ENCODE measurements at places on chromosomes 12 and 14.

DNA sequence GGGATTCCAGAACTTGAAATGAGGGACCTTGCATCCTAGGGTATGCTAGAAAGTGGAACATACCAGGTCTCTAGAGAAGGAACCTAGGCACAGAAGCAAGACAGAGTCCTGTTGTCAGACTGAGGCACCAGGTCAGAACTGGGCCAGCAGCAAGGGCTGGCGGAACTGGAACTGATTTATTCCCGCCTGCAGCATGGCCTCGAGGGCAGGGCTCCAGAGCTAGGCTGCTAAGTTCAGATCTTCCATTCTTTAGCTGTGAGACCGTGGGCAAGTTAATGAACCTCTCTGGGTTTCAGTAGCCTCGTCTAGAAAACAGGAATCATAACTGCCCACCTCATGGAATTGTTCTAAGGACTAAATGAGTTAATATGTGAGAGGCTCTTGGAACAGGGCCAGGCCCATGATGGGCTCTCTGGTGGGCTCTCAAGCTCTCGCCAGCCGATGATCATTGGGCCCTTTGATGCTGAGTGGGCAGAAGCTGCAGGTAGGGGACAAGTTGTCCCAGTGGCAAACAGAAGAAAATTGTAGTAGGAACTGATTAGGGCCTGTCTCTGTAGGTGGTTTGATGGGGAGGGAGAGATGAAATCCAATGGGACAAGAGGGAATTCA lies 199.8 kb downstream of the ZFP36L1 start:
- no peak for DNase-seq

- no peak for DNase-seq
These were observed 56.6 kb downstream of the EID3 start for GRCh38 chr12:104360157-104360556.

- DNase-seq, result no peak
These were observed 22.3 kb upstream of the STK38L start for GRCh38 chr12:27221625-27222387.

- no peak for DNase-seq
These were observed 298 bp downstream of the CTDSP2 start for GRCh38 chr12:57846285-57846576.

GRCh38 chr12:108166505-108166904 lies 37.4 kb downstream of the WSCD2 start:
- no peak for DNase-seq

DNA sequence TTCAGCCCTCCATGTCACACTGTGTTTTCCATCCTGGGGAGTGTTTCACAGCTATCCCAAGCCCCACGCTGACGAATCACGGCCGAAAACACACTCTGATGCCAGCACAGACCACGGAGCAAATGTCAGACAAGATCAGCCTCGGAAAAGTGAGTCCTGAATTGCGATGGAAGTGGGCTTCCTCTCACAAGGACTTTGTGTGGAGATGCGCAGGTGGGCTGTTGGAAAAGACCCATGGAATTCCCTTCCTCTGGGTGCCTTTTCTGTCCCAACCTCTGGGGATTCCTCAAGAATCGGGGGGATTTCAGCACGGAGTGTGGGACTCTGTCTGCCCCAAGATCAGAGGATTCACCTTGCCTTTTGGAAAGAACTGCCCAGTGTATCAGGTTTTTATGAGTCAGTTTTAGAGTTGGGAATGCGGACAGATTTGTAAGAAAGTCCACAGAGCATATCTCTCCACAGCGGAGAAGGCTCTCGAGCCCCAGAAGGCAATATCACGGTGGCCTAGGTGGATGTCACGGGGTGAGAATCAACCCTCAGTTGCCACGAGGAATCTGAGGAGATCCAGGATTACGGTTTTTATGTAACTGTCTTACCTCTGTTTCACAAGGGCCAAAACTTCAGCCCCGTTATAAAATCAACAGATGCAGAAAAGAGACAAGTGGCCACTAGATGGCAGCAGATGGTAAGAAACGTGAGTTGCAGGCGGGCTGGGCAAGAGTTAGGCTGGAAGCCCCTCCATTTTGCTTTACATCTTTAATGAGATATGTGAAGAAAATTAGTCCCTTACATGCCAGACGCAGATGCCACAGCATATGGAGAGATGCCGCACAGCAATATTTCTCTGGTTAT lies 201.9 kb downstream of the DAD1 start:
- DNase-seq, result no peak

DNA sequence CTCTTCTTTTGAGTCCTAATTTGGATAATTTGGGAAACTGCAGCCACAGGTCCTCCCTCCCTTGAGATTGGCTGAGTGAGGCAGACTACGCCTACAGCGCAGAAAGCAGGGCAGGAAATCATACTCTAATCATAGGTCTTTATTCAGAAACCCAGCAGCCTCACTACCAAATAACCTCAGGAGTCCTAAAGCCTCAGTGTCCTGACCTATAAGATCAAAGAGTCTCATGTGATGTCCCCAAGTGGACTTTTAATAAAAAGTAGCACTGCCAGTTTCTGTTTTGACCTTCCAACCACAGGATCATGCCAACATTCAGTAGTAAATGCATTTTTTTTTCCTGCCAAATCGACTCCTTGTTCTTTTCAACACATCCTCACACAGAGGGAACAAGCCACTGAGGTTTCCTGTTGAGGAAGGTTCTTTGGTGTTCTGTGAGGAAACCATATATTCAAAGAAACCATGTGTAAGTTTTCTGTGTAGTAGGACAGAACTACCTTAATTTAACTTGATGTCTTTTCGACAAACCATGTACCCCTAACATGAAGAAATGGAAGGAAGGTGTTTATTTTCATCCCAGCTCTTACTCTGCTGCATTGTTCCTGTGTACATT lies 72.2 kb downstream of the VCPKMT start:
- no peak for DNase-seq

- no peak for DNase-seq
These were observed 1.7 kb downstream of the EVL start for GRCh38 chr14:100066962-100067361.

GRCh38 chr12:14111230-14111865 lies 129.9 kb upstream of the GRIN2B start:
- DNase-seq, result no peak

GRCh38 chr12:70007687-70008086 lies 182.7 kb downstream of the MYRFL start:
- no peak for DNase-seq

DNA sequence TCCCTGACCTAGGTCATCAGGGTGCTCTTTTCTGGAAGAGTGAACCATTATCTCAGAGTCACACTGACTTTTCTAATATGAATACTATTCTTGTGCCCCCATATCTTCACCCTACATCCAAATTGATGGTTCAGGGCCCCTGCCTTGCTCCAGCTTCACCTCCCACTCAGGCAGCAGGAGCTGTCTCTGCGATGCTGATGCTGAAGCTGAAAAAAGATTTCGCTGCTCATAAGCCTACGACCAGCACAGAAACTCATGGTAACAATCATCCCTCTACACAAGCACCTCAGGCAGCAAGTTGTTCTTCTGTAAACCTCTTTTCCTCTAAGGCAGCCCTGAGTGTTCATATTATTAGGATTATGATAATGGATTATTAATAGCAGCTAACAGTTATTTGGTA lies 3.2 kb downstream of the ARF3 start:
- no peak for DNase-seq

DNA sequence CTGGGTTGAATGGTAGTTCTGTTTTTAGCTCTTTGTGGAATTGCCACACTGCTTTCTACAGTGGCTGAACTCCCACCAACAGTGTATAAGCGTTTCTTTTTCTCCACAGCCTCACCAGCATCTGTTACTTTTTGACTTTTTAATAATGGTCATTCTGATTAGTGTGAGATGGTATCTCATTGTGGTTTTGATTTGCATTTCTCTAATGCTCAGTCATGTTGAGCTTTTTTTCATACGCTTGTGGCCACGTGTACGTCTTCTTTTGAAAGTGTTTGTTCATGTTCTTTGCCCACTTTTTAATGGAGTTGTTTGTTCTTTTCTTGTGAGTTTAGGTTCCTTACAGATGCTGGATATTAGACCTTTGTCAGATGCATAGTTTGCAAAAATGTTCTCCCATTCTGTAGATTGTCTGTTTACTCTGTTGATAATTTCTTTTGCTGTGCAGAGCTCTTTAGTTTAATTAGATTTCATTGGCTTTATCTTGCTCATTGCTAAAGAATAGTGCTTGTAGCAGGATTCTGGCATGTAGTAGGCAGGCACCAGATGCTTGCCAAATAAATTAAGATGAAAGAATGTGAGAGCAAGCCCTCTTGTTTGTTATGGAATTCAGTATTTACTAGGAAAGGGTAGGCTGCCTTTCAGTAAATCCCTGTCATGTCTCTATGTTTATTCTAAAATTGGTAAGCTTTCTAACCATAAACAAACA lies 86.8 kb downstream of the PDE3A start:
- no peak for DNase-seq

GRCh38 chr14:34075042-34075744 lies 124.3 kb upstream of the EGLN3 start:
- DNase-seq, result no peak

- DNase-seq, result no peak
These were observed 752.2 kb downstream of the FSCB start for GRCh38 chr14:43754838-43755237.

- DNase-seq, result no peak
These were observed 25.4 kb upstream of the ALG10B start for GRCh38 chr12:38291160-38291559.

GRCh38 chr12:124557518-124558223 lies 9.7 kb downstream of the NCOR2 start:
- no peak for DNase-seq

- no peak for DNase-seq
These were observed 60.0 kb downstream of the PPP2R5C start for GRCh38 chr14:101821528-101821927.

DNA sequence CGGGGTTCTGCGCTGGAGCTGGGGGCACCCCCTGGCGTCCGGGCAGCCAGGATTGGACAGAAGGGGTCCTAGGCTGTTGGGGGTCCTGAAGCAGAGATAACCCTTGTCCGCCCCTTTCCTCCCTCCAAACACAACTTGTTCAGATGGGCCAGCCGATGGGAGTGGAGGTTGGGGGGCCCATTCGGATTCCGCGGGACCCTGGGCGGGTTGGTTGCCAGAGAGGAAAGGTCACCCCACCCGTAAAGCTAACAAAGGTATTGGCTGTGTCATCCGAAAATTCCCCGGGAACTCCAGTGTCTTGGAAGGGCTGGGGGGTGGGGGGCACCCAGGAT lies 1.3 kb downstream of the FAM222A start:
- no peak for DNase-seq

DNA sequence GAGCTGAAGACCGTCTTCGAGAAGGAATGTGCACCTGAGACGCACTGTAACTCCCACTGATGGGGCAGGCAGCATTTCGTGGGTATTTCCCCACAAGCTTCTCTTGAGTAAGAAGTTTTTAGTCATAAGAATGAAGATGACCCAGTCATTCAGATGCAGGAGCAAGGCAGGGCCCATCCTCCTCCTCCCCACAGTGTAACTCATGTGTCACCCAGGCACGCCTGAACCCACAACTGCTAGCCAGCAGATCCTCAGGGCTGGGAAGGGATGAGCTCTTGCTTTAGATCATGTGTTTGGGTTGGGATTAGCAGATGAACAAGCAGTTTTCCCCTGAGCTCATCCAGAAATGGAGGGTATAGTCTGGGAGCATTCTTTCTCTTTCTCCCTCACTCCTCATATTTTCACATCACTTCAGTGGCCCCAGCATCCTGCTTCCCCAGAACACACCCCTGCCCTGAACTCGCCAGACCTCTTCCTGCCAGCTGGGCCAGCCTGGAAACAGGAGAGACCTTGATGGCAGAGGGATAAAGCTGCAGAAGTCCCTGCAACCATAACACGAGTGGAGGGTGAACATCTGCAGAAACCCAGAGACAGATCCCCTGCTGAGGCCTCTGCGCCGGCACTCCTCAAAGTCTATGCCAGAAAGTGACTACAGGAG lies 73.3 kb downstream of the B4GALNT3 start:
- DNase-seq, result no peak

GRCh38 chr12:2198005-2198501 lies 145.3 kb downstream of the CACNA1C start:
- DNase-seq, result peak; percentile 77

DNA sequence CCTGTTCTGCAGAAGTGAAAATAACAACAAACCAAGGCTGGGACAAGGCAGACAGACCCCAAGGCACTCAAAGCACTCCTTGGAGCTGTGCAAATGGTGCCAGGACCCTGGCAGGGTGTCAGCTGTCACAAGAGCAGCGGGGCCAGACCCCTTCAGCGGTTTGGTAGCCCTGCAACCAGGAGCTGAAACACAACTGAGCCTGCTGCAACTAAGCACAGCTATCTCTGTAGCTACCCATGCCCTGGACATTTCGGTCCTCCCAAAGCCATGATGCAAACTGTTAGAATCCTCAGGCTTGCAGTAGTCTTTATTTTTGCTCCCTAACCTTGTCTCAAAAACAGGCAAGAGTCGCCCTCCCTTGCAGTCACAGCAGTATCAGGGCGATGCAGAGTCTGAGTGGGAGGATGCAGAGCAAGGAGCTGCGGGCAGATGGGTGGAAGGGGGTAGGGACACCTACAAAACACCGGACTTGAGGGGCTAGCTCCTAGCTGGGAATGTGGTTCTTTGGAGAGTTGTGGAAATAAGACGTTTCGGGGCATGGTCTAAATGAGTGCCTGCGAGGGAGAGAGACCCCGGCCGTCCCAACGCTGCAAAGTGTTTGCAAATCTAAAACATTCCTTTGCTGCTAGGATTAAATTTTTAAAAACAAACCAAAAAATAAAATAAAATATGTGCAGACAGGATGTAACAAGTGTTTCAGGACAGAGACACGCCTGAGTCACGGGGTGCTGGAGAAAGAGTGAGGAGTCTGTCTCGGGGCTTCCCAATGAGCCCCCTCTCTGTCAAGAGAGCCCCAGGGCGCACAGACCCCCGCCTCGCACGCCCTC lies 1.0 kb downstream of the NUAK1 start:
- DNase-seq, result no peak

- DNase-seq, result peak; percentile 46
These were observed 124.7 kb downstream of the ZNF664 start for GRCh38 chr12:124097701-124098100.

- no peak for DNase-seq
These were observed 859 bp downstream of the PALS1 start for GRCh38 chr14:67242168-67242420.

DNA sequence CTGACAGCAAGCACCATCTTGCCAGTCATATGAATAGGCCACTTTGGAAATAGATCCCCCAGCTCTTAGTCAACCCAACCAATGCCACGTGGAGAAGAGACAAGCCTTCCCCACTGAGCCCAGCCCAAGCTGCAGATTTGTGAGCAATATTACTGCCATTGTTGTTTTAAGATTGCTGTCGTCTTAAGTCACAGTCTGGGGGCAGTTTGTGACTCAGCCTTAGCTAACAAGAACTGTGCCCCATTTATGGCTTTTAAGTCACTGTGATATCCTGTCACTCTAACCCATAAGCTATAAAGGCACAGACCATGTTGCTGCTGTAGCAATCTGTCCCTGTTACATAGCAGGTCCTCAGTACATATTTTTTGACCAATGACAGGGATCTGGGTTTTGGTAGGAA lies 464.2 kb downstream of the MED13L start:
- DNase-seq, result no peak

- DNase-seq, result no peak
These were observed 329.6 kb downstream of the TMTC2 start for GRCh38 chr12:83016218-83016835.

GRCh38 chr14:99541677-99542470 lies 60.7 kb downstream of the CCNK start:
- no peak for DNase-seq

Measured in cardiac septum (tissue), 1 donor.